ENCODE measurements at places on chromosomes 1 and 21.

- peak overlapping the region; percentile 85 for H3K4me3 ChIP-seq
- peak overlapping the region; percentile 51 for H3K27ac ChIP-seq
- H3K4me1 ChIP-seq, result peaks cover 53% of the 10 kb centered on the region
- H3K27me3 ChIP-seq, result peaks cover 7% of the 10 kb centered on the region
- peak; percentile 46 for DNase-seq
- no peaks in the 10 kb centered on the region for H3K36me3 ChIP-seq
Observed at GRCh38 chr1:40315795-40316594, 1.1 kb downstream of the COL9A2 start.

DNA sequence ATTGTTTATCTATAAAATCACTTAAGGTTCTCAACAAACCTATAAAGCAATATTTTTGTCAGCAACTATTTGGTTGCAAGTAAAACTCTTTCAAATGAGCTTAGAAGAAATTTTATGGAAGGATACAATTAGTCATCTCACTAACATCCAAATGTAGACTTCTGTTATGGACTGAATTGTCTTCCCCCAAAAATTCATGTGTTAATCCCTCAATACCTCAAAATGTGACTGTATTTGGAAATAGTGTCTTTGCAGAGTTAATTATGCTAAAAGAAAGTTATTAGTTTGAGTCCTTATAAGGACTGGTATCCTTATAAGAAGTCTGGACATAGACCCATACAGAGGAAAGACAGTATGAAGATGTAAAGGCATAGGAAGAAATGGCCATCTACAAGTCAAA lies 357.8 kb upstream of the PRMT6 start:
- no peaks in the 10 kb centered on the region for H3K4me1 ChIP-seq
- DNase-seq, result no peak
- no peaks in the 10 kb centered on the region for H3K36me3 ChIP-seq
- no peak overlapping the region for H3K4me3 ChIP-seq
- no peak overlapping the region for H3K27ac ChIP-seq

- H3K4me3 ChIP-seq, result peak overlapping the region; percentile 79
- peak overlapping the region; percentile 97 for H3K27ac ChIP-seq
- H3K4me1 ChIP-seq, result peaks cover 92% of the 10 kb centered on the region
- no peak for DNase-seq
- H3K36me3 ChIP-seq, result peaks cover 76% of the 10 kb centered on the region
Observed at GRCh38 chr1:26743426-26744059, 44.2 kb upstream of the PIGV start.

GRCh38 chr21:46425571-46425970 lies 33.1 kb upstream of the DIP2A start:
- H3K27ac ChIP-seq, result no peak overlapping the region
- no peak for DNase-seq
- no peaks in the 10 kb centered on the region for H3K27me3 ChIP-seq
- peaks cover 48% of the 10 kb centered on the region for H3K36me3 ChIP-seq
- peaks cover 3% of the 10 kb centered on the region for H3K4me1 ChIP-seq

GRCh38 chr1:3697810-3698209 lies 45.5 kb downstream of the TP73 start:
- H3K36me3 ChIP-seq, result no peaks in the 10 kb centered on the region
- H3K27ac ChIP-seq, result no peak overlapping the region
- no peak overlapping the region for H3K4me3 ChIP-seq
- H3K27me3 ChIP-seq, result peaks cover 8% of the 10 kb centered on the region
- no peak for DNase-seq

DNA sequence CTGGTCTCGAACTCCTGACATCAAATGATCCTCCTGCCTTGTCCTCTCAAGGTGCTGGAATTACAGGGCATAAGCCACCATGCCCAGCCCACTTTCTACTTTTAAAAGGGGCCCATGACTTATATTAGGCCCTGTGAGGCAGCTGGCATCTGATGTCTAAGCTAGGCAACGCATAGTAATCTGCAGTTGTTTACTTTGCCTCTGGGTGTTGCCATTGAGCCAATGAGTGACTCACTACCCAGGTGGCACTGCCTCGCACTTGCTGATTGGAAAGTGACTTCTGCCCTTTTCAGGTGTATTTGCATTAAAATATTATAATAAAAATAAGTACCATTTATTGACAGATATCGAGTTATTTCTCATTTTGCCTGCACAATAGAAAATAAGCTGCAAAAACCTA lies 84.9 kb downstream of the KIF14 start:
- peaks cover 7% of the 10 kb centered on the region for H3K27me3 ChIP-seq
- H3K4me1 ChIP-seq, result no peaks in the 10 kb centered on the region
- no peak overlapping the region for H3K27ac ChIP-seq
- no peak for DNase-seq

- no peak for DNase-seq
- H3K27me3 ChIP-seq, result peaks cover 3% of the 10 kb centered on the region
- H3K4me1 ChIP-seq, result peaks cover 2% of the 10 kb centered on the region
- H3K4me3 ChIP-seq, result no peak overlapping the region
- no peak overlapping the region for H3K27ac ChIP-seq
Observed at GRCh38 chr21:35940074-35940927, 120.0 kb downstream of the SETD4 start.

- H3K4me3 ChIP-seq, result no peak overlapping the region
- no peaks in the 10 kb centered on the region for H3K27me3 ChIP-seq
- no peak overlapping the region for H3K27ac ChIP-seq
Observed at GRCh38 chr1:226979115-226979516, 39.0 kb downstream of the COQ8A start.

GRCh38 chr1:5492846-5493245 lies 499.4 kb downstream of the NPHP4 start:
- H3K27me3 ChIP-seq, result no peaks in the 10 kb centered on the region
- H3K4me3 ChIP-seq, result no peak overlapping the region
- no peaks in the 10 kb centered on the region for H3K36me3 ChIP-seq
- DNase-seq, result no peak

- no peak overlapping the region for H3K27ac ChIP-seq
- no peaks in the 10 kb centered on the region for H3K36me3 ChIP-seq
- DNase-seq, result no peak
- no peak overlapping the region for H3K4me3 ChIP-seq
- no peaks in the 10 kb centered on the region for H3K4me1 ChIP-seq
- H3K27me3 ChIP-seq, result peaks cover 29% of the 10 kb centered on the region
Observed at GRCh38 chr1:24216276-24217074, 29.4 kb upstream of the IFNLR1 start.

DNA sequence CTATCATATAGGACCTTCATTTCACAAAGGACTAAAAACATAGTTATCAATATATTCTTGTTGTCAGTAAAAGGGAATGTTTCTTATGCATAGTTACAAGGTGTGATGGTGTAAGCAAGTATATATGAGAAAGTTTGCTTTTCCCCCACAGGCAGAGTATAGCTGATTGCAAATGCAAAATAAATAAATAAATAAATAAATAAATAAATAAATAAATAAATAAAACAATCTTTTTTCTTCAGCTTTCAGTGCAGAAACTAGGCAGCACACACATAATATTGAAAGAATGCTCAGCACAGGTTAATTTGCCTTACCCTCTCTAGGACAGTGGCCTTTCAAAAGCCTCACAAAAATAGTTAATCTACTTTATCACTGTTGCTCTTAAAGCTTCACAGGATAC lies 138.8 kb downstream of the BRINP3 start:
- no peak overlapping the region for H3K27ac ChIP-seq
- H3K36me3 ChIP-seq, result no peaks in the 10 kb centered on the region

GRCh38 chr1:164560556-164560955 lies 1.6 kb downstream of the PBX1 start:
- peaks cover 28% of the 10 kb centered on the region for H3K27me3 ChIP-seq
- no peak for DNase-seq
- no peak overlapping the region for H3K27ac ChIP-seq
- peaks cover 11% of the 10 kb centered on the region for H3K4me1 ChIP-seq
- H3K36me3 ChIP-seq, result no peaks in the 10 kb centered on the region

- no peak for DNase-seq
- no peaks in the 10 kb centered on the region for H3K27me3 ChIP-seq
- H3K27ac ChIP-seq, result no peak overlapping the region
- no peak overlapping the region for H3K4me3 ChIP-seq
- no peaks in the 10 kb centered on the region for H3K36me3 ChIP-seq
Observed at GRCh38 chr1:2799811-2800663, 1.5 kb downstream of the TTC34 start.

GRCh38 chr1:167995038-167995437 lies 58.2 kb upstream of the MPC2 start:
- no peak overlapping the region for H3K27ac ChIP-seq
- H3K27me3 ChIP-seq, result no peaks in the 10 kb centered on the region
- H3K4me1 ChIP-seq, result no peaks in the 10 kb centered on the region
- H3K4me3 ChIP-seq, result no peak overlapping the region
- H3K36me3 ChIP-seq, result peaks cover 50% of the 10 kb centered on the region

DNA sequence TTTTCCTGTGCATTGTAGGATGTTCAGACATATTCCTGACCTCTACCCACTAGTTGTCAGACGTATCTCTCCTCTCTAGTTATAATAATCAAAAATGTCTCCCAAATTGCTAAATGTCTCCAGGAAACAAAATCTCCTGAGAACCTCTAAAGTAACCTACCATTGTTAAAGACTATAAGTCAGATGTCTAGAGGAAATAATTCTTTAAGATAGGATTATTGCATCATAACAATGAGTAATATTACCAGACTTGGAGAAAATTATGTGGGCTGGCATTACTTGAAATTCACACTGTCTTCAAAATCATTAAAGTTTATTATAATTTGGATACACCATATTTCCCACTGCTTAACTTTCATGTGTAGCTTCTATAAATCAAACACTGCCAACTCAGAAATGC lies 643.0 kb upstream of the ADGRL2 start:
- no peak for DNase-seq
- no peaks in the 10 kb centered on the region for H3K36me3 ChIP-seq
- no peak overlapping the region for H3K4me3 ChIP-seq
- H3K27ac ChIP-seq, result no peak overlapping the region

GRCh38 chr1:48859456-48859855 lies 82.8 kb upstream of the BEND5 start:
- no peak overlapping the region for H3K27ac ChIP-seq
- no peaks in the 10 kb centered on the region for H3K36me3 ChIP-seq
- H3K27me3 ChIP-seq, result peaks cover 16% of the 10 kb centered on the region
- H3K4me1 ChIP-seq, result no peaks in the 10 kb centered on the region

GRCh38 chr1:44941424-44942324 lies 44.7 kb downstream of the EIF2B3 start:
- H3K36me3 ChIP-seq, result peaks cover 22% of the 10 kb centered on the region
- no peak for DNase-seq
- no peaks in the 10 kb centered on the region for H3K4me1 ChIP-seq
- no peaks in the 10 kb centered on the region for H3K27me3 ChIP-seq
- H3K27ac ChIP-seq, result no peak overlapping the region
- no peak overlapping the region for H3K4me3 ChIP-seq

DNA sequence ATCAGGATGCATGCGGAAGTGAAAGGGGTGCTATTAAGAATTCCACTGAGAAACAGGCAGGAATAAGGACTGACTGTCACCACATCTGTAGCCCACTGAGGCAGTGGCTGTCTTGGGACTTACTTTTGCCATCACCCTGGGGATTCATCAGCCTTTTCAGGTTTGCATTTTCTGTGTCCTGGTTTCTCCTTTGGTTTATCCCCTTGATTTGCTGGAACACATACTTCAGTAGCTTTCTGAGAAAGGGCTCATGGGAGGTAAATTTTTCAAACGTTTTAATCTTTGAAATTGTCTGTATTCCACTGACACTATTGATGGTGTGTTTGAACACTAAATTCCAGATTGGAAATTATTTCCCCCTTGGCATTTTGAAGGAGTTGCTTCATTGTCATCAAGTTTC lies 80.2 kb upstream of the ACTRT2 start:
- no peak overlapping the region for H3K4me3 ChIP-seq
- no peak for DNase-seq
- H3K36me3 ChIP-seq, result no peaks in the 10 kb centered on the region
- H3K27me3 ChIP-seq, result no peaks in the 10 kb centered on the region
- no peak overlapping the region for H3K27ac ChIP-seq

GRCh38 chr1:61182049-61182448 lies 99.7 kb downstream of the NFIA start:
- H3K36me3 ChIP-seq, result no peaks in the 10 kb centered on the region
- H3K4me1 ChIP-seq, result no peaks in the 10 kb centered on the region
- H3K27me3 ChIP-seq, result peaks cover 1% of the 10 kb centered on the region
- no peak overlapping the region for H3K4me3 ChIP-seq

- no peaks in the 10 kb centered on the region for H3K27me3 ChIP-seq
- no peak overlapping the region for H3K27ac ChIP-seq
- H3K36me3 ChIP-seq, result no peaks in the 10 kb centered on the region
- H3K4me3 ChIP-seq, result no peak overlapping the region
- DNase-seq, result no peak
- H3K4me1 ChIP-seq, result peaks cover 6% of the 10 kb centered on the region
Observed at GRCh38 chr1:245987577-245987976, 519.5 kb downstream of the SMYD3 start.

DNA sequence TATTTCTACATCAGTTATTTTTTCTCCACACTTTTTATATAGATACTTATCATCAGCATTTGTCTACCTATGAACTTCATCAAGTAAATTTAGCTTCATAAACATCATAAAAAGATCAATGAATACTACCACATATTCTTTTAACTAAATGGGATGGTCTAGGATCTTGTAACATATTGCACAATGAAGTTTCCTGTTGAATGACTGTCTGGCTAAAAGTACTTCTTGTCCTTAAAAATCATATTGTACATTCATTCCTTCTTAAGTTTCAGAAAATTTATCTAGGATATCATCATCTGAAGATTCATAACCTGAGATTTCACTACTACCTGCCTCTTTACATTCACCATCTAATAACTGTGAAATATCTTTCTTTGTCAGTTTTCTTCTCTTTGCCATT lies 69.0 kb downstream of the MAGI3 start:
- no peaks in the 10 kb centered on the region for H3K4me1 ChIP-seq
- H3K36me3 ChIP-seq, result no peaks in the 10 kb centered on the region
- no peak overlapping the region for H3K4me3 ChIP-seq
- peaks cover 3% of the 10 kb centered on the region for H3K27me3 ChIP-seq

- DNase-seq, result no peak
- H3K4me1 ChIP-seq, result peaks cover 9% of the 10 kb centered on the region
- no peak overlapping the region for H3K4me3 ChIP-seq
Observed at GRCh38 chr1:221089273-221089672, 210.0 kb downstream of the HLX start.

DNA sequence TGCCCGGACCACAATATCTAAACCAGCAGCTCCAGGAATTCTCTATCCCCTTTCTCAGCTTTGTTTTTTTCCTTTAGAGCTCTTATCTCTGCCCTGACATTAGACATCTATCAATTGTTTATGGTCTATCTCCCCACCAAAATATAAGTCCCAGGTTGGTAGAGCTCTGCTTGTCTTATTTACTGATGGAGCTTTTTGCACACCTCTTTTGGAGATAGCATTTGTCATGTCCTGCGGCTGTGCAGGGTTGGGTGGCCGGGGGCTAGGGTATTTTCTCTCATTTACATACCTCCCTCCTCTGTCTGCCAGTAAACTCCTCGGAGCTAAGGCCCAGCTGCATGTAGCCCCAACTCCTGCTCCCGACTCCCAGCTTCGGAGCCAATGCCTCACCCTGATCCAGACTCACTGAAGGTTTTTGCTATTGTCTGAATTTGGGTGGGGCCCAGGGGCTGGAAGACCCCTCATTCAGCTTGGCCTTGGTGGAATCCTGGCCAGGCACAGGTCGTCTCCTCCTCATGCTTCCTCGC lies 11.1 kb upstream of the PDE9A start:
- no peak overlapping the region for H3K27ac ChIP-seq
- peaks cover 8% of the 10 kb centered on the region for H3K27me3 ChIP-seq
- H3K36me3 ChIP-seq, result no peaks in the 10 kb centered on the region
- H3K4me1 ChIP-seq, result no peaks in the 10 kb centered on the region
- no peak overlapping the region for H3K4me3 ChIP-seq
- no peak for DNase-seq

Measured in activated B cell treated with CpG ODN at 0.5 μM for 24 hours (primary cell).